ENCODE measurements at places on chromosomes 11 and 22. TPM values are rescaled to one million over a fixed set of nuclear protein-coding genes. Genes with fewer than 3 reads are reported as not detected.

PKDREJ gene
- polyA plus RNA-seq = 0.39 TPM

MMP12 gene
- polyA plus RNA-seq = 5.6 TPM

KCNK4 gene
- not detected for polyA plus RNA-seq

DNA sequence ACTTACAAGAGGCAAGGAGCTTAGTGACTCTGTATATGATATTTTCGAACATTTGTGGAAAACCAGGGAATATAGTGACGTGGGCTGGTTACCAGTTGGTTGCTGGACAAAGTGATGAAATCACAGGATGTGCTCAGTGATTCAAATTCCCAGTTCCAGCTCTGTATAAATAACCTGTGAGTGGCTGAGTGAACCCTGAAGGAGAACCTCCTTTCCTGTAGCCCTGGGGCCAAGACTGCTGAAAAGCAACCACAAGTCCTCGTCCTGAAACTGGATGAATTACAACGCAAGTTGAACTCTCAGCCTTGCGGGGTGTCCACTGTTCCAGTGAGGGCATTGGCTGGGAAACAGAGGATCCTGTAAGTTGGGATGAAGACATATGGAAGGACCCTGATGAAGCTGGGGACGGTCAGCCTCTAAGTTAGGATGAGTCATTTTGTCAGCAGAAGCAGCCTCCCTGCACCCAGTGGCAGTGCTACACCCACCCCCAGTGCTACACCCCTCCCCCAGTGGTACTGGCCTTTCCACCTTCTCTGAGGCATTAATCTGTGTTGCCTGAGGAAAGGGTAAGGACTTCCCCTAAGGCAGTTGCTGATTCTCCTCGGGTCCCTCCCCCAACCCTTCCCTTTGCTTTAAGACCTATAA, 22.0 kb upstream of the CD81 start:
- DNase-seq = no peak

DNA sequence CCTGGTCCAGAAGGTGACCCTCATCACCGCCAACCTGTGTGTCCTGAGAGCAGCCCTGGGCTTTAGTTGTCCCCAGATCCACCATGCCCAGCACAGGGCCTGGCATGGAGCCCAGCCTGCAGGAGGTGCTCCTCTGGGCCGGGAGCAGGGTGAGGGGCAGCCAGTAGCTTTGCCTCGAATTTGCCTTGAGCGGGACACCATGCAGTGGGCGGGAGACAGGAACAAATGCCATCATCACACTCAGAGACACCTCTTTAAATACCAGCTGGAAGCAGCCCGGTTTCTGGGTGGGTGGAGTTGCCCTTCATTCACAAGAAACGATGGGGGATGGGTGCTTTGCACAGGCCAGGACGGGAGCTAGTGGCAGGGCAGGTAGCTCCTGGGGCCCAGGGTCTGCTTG, 19.3 kb downstream of the FLRT1 start:
- no peak for DNase-seq

DNA sequence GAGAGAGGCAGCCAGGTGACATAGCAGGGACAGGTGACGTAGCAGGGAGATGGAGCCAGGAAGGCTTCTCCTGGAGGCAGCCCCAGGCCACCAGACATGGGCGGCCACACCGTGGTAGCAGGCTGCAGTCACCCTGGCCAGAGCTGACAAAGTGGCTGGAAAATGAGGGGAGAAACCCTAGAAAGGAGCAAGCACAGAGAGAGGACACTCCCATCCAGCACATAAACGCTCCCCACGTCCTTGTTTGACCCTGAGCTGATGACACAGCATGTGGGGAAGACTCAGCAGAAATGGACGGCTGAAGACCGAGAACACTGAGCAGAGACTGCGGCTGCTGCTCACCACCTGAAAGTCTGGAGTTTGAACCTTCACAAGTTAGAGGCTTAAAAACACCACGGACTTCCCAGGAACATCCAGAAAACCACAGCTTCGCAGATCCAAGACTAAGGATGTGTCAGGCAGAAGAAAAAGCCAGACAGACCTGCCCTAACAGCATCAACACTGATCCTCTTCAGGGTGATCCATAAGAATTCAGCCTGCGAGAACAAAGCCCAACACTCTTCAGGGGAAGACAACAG, 28.7 kb downstream of the DRD4 start:
- no peak for DNase-seq

GRCh38 chr11:71447791-71448256, 369 bp downstream of the DHCR7 start:
- DNase-seq = no peak

SLC39A13 gene
- polyA plus RNA-seq = 73.0 TPM

GRCh38 chr11:122422682-122423081, 232.8 kb upstream of the UBASH3B start:
- no peak for DNase-seq

CARD18 gene
- polyA plus RNA-seq = not detected

DNAJC4 gene
- polyA plus RNA-seq = 75.6 TPM

- DNase-seq = no peak
Observed at GRCh38 chr22:26725012-26725676, 67.8 kb downstream of the MIAT start.

GRCh38 chr11:11349870-11350337, 3.1 kb downstream of the CSNK2A3 start:
- peak; percentile 43 for DNase-seq

- no peak for DNase-seq
Observed at GRCh38 chr11:116853461-116854073, 16.1 kb upstream of the APOA1 start.

DNA sequence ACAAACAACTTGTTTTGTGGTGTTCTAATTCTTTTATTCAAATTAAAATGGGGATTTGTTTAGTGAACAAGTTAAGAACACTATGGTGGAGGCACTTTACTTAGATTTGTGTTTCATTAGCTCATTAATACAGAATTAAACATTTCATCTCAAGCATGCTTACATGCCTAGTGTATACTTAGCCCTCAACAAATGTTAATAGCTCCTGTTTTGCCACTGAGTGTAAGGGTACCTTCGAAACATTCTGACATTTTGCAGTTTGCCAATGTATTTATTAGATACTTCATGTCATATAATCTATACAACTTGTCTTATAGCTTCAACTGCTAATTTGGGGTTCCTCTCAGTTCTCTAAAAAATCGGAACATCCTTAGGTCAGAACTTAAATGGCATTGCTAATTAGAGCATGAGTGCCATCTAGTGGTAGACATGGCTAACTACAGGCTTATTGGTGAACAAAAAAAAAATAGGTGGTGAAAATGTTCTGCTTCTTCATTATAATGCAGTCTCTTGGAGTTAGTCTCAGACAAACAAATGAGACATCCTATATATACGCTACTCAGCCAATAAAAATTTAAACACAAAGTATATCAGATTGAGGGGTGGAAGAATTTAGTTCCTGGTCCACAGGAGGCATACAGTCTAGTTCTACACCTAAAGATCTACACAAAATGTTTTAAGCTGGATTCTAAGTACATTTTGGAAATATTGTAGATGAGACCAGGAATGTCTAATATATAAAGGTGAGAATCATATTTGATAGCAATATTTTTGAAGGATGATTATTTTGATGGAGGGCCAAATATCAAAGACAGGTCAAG, 4.9 kb upstream of the CNTN5 start:
- DNase-seq = no peak

DNA sequence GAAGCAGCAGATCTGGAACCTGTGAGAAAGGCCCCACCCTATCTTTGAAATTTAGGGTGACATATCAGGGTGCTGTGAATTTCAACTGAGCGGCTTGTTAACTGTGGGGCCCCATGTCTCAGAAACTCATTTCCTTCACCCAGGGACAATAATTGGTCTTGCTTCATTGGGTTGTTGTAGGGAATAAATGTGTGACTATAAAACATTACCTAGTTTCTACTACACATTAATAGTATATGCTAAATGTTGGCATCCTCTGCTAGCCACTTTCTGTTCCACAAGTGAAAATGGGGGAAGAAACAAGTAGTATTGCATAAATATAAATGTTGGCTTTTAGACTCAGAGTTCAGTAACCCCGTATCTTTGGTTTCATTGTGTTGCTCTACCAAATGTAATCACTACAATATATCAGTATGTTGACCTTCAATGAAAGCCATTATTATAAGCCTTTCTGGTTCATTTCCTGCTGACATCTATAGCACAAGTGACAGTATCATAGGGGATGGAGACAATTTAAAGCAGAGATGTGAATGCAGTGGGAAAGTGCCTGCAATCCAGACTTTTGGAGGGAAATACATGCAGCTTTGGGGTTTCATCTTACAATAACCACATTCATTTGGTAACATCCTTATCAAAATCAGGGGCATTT, 905.5 kb upstream of the RAG2 start:
- DNase-seq = no peak

OR52H1 gene
- not detected for polyA plus RNA-seq

DNA sequence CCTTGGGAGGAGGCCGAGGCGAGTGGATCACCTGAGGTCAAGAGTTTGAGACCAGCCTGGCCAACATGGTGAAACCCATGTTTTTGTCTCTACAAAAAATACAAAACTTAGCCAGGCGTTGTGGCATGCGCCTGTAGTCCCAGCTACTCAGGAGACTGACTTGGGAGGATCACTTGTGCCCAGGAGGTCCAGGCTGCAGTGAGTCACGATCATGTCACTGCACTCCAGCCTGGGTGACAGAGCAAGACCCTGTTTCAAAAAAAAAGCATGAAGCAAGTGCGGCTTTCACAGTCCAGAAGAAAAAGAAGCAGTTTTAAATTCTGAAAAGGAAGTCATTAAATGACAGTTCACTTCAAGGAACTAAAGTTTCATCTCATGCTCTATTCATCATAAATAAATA, 7.1 kb upstream of the LTO1 start:
- no peak for DNase-seq

DNA sequence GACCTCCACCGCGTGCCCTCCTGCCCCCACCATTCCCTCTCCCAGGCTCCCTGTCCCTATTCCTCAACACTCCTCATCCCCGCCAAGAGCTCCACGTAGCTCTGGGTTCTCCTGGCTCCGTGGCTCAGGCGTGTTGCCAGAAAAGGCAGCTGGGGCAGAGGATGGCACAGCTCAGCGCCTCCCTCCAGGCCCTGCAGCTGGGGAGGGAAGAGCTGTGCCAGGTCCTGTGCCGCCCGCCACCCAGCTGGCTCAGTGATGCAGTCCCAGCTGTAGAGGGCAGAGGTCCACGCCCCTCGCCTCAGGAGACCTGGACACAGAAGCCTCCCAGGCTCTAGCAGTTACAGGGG, 4.2 kb downstream of the ARHGAP1 start:
- DNase-seq = no peak

- no peak for DNase-seq
Observed at GRCh38 chr11:29251738-29252137, 765.1 kb downstream of the KCNA4 start.

LMO1 gene
- 0.59 TPM for polyA plus RNA-seq

DDTL gene
- 7.9 TPM for polyA plus RNA-seq

DNA sequence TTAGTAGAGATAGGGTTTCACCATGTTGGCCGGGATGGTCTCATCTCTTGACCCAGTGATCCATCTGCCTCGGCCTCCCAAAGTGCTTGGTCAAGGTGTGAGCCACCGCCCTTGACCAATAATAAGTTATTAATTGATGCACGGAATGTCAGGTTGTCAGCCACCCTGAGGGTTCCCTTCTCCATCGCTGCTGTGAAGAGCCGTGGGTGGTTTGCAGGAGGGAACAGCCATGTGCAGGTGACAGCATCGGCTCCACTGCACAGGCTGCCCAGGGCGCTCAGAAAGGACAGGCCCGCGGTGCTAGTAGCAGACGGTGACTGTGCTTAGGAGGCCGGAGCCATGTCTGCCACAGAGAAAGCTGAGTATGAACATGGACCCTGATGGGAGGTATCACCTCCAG, 814.0 kb downstream of the BRD1 start:
- no peak for DNase-seq

DNA sequence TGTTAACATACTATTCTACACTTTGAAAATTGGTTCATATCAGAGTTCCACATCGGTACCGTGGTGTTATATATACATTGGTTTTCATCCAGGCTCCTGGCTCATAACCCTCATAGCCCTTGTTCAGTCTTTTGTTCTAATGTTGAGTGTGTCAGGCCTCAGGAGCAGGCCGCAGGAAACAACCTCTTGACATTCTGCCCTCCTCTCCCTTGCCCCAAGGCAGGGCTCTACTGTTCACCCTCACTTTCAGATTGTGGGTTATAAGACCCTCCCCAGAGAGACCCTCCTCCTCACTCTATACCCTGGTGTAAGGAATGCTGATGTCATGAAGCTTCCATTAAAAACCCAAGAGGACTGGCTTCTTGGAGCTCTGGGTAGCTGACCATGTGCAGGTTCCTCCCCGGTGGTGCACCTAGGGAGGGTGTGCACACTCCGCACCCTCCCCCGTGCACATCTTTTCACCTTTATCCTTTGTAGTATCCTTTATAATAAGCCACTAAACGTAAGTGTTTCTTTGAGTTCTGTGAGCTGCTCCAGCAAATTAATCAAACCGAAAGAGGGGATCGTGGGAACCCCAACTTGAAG, 12.1 kb downstream of the SSH3 start:
- DNase-seq = no peak

GRCh38 chr11:77214557-77214956, 86.5 kb downstream of the MYO7A start:
- no peak for DNase-seq

GRCh38 chr11:9732453-9732852, 68.6 kb downstream of the SWAP70 start:
- no peak for DNase-seq

- DNase-seq = no peak
Observed at GRCh38 chr11:105220121-105220520, 80.6 kb upstream of the CARD18 start.

DNA sequence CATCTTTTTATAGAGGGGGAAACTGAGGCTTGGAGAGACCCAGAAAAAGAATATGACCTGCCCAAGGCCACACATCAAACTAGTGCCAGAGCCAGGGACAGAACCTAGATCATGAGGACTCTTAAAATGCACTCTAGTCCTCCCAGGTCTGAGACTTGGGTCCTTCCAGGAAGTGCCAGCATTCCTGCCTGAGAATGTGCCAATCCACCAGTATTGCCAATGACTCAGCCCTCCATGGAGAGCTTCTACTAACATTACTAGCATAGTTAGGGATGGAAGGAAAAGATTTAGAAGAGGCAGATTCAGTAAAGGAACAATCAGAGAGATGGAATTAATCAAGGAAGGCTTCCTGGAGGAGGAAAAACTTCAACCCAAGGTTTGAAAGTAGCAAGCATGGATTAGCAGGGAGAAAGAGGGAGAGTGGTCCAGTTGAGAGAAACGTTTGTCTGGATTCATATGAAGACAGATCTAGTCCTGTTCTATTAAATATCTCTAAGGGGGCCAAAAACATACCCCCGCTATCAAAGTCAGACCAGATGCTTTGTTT, 20.1 kb upstream of the SMIM35 start:
- DNase-seq = no peak

- DNase-seq = no peak
Observed at GRCh38 chr11:7645206-7645605, 28.1 kb downstream of the CYB5R2 start.

TSPO gene
- 21.9 TPM for polyA plus RNA-seq

TEX12 gene
- 0.17 TPM for polyA plus RNA-seq

ART1 gene
- 0.19 TPM for polyA plus RNA-seq

SCUBE1 gene
- 8.7 TPM for polyA plus RNA-seq

GRCh38 chr11:120009938-120010337, 128.0 kb downstream of the TRIM29 start:
- DNase-seq = no peak

DNA sequence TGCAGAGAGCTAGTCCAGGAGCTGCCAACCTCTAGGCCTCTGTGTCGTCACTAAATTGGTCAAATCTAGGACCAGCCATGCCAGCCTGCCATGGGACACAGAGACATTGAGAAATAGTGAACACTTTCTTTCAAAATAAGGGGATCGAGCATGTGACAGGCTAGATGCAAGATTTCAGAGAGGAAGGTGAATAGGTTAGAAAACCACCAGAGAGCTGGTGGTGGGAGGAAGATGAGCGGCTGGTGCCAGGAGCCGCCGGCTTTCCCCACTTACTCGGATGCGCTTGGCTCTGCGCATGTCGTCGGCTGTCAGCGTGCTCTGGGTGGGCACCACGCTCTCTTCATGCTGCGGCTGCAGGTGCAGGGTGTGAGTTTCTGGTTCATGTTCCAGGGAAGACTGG, 35.4 kb upstream of the NFRKB start:
- no peak for DNase-seq

Measured in right renal pelvis (tissue), 4 donors.